Stimulated activated CD4-positive, alpha-beta T cell treated with anti-CD3 and anti-CD28 coated beads, TNF-alpha, amount 100 ng/mL, for 1 hour (primary cell): ENCODE measurements at places on chromosomes 2 and 18.

DNA sequence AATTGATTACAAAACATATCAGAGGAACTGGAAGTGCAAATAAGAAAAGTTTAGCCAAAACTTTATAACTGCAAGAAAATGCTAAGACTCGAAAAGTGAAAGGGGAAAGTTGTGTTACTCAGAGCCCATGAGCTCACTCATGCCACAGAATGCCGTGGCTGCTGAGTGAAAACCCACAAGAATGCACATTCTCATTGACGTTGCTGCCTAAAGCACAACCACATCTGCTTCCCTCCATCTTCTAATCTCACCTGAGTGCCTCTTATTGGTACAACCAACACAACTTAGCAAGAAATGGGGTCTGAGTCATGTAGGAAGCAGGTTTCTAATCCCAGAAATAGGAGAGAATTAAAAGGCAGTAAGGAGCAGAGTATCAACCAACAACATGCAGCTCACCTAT lies 259.7 kb downstream of the LNPK start:
- DNase-seq: no peak

GRCh38 chr2:21404827-21405625 lies 281.3 kb downstream of the TDRD15 start:
- DNase-seq: no peak

DNA sequence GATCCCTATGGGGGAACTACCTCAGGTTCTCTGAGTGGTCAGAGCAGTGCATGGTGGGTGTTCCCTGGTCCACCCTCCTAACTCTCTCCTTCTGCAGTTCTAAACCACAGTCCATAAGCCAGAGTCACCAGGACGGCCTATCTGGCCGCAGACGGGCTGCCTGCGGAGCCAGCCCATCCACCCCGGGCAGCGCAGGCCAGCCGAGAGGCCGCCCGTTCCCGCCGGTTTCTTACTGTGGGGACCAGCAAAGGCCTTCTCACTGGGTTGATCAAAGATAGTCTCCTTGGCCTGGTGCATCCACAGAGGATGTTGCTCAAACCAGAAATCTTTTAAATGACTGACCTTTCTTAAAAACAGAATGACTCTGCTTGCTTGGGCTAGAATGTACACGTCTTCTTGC lies 9.6 kb upstream of the CHST10 start:
- DNase-seq: no peak

- no peak for DNase-seq
Observed at GRCh38 chr2:37188570-37188969, at the start of gene SULT6B1. Gene SULT6B1, minus strand, starts transcription at chr2:37188670. Its CDS starts 30 bp downstream, at chr2:37188640.

GRCh38 chr18:31217038-31217849 lies 54.6 kb upstream of the DSC1 start:
- DNase-seq: no peak

- DNase-seq: no peak
Observed at GRCh38 chr2:236158969-236159777, 9.0 kb downstream of the GBX2 start.
